CD4-positive, alpha-beta T cell treated with Interleukin-4 for 4 hours (primary cell): ENCODE measurements at places on chromosomes 11 and 22.
A peak's percentile ranks its signal among the peaks of the same experiment; 100 is the strongest.

- no peak for DNase-seq
Measured at GRCh38 chr11:133907216-133907615, 49.6 kb downstream of the IGSF9B start.

- DNase-seq: no peak
Measured at GRCh38 chr11:10498426-10499250, 42.3 kb downstream of the RNF141 start.

- DNase-seq: peak; percentile 19
Measured at GRCh38 chr11:125345421-125346178, 150.5 kb downstream of the FEZ1 start.

DNA sequence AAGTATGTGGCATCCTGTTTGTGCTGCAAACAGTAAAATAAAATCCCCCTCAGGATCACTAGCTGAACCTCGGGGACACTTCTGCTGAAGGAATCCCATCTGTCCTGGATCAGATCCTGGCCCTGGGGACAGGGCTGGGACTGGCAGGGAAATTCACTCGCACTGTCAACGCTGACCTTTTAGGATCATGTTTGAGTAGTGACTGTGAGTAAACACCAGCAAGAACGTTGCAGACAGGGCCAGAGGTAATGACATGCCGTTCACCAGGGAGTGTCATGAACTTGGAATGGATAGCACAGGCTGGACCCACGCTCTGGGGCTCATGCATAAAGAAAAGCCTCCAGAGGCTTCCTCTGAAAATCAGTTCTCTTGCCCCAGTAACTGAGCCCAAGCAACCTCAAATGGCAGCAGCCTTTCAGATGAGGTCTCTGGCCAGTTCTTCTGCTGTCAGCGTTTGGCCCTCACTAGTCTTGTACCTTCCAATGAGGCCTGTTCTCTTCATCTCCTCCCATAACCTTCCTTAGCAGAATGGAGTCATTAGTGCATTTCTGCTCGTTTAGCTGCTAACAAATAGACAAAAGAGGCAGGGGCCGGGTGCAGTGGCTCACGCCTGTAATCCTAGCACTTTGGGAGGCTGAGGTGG is 51.0 kb upstream of the BARX2 start:
- no peak for DNase-seq

DNA sequence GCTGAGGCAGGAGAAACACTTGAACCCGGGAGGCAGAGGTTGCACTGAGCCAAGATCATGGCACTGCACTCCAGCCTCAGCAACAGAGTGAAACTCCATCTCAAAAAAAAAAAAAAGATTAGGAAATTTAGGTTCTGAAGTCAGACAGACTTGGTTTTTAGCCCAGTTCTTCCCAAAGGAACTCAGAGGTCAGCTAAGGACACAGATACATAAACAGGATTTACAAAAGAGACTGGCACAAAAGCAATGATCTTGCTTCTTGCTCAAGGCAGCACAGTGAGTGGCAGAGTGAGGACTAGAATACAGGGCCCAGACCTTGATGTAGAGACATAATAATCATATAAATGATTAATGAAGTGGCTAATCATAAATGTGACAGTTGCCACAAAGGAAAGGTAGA is 25.4 kb upstream of the RRAS2 start:
- DNase-seq: no peak

- no peak for DNase-seq
Measured at GRCh38 chr11:2537010-2537705, 92.3 kb downstream of the KCNQ1 start.

DNA sequence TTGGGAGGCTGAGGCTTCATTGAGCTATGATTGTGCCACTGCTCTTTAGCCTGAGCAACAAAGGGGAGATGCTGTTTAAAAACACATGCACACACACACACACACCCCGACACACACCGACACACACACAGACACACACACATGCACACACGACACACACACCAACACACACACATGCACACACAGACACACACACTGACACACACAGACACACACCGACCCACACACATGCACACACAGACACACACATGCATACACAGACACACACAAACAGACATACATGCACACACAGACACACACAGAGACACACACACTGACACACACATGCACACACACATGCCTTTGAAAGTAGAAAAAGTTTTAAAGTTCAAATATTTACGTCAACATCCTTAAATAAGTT is 5.5 kb upstream of the LTO1 start:
- no peak for DNase-seq

- DNase-seq: no peak
Measured at GRCh38 chr11:14259186-14259784, 99.7 kb downstream of the RRAS2 start.

DNA sequence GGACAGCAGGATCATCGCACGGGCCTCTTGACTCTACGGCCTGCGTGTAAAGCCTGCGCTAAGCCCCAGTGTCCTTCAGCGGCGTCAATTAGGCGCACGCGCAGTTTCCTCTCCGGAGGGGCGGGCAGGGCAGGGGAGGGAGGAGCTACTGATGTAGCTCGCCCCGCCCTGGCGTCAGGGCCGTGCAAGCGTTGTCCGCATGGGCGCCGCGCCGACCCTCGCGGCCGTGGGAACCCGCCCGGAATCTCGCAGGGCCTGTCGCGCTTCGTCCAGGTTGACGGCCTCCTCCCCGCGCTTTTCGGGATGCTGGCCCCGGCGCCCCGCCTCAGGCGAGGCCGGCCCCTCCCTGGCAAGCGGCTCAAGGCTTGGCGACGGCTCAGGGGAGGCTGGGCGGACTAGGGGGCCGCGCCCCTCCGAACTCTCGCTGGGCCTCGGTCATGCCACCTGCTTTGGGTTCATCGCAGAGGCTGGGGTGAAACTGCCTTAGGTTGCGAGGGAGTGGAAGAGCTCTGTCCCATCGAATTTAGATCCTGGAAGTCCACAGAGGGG is 61.1 kb downstream of the ST3GAL4 start:
- peak; percentile 63 for DNase-seq

DNA sequence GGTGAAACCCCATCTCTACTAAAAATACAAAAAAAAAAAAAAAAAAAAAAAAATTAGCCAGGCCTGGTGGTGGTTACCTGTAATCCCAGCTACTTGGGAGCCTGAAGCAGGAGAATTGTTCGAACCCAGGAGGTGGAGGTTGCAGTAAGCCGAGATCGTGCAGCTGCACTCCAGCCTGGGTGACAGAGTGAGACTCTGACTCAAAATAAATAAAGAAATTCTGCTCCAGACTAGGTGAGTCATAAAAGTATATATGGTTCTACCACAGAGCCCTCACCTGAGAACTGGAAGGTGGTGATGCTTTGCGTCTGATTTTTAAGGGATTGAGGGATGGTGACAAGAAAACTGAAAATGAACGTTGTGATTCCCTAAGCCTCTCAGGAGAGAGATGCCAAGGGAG is 58.4 kb downstream of the NTM start:
- DNase-seq: no peak

DNA sequence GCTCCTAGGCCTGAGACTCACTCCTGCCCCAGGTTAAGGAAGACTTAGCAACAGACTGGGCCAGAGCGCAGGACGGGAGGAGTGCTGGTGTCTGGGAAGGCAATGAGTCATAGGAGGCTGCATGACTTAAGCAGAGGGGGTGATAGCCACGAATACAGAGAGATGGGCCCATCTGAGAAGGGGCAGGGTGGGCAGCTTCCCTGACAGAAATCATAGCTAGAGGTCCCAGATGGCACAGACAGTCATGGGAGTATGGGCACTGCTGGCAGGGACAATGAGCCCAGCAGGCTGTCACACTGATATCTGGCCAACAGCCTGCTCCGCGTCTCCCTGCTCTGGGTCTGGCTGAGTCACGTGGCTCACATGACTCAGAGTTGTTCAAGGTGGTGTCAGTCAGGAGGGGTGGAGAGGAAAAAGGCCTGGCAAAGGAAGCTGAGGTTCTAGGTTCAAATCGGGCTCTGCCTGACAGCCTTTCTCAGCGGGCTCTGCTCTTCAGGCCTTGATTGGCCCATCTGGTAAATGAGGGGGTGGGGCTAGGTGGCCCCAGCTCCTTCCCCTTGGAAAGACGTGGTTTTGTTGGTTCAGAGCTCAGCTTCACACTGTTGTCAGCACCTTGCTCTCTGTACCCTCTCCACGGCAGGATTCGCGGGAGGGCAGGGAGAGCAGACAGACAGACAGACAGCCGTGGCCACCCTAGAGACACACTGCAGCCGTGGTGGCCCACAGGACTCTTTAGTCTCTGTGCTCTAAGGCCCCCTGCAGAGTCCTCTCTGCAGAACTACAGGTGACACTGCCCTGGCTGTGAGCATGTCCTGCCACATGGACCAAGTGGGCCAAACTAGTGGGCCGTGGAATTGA is 47.8 kb downstream of the DBX1 start:
- no peak for DNase-seq

- DNase-seq: no peak
Measured at GRCh38 chr22:43013355-43014315, 1.3 kb downstream of the PACSIN2 start.

GRCh38 chr11:10426475-10426874 is 28.6 kb upstream of the AMPD3 start:
- DNase-seq: no peak

- no peak for DNase-seq
Measured at GRCh38 chr11:122963961-122964360, 17.7 kb downstream of the BSX start.

DNA sequence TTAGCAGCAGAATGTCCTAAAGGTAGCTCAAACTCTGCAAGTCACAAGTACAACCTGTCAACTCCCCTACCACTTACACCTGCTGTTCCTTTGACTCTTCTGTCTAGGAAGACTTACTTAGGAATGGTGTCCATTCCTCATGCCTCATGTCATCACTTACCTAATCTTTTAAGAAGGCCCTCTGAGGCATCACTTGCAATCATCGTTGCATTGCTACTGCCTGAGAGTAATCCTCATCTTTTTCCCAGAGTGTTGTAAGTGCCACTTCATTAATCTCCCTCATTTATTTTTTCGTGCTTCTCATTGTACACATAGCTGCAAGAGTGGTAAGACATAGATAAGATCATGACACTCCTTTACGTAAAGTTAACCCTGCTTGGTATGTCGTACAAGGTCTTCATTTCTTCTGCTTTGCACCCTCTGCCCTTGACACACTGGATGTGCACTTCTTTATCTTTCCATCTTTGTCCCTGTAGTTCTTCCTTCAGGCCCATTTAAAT is 54.6 kb downstream of the SFI1 start:
- no peak for DNase-seq

- no peak for DNase-seq
Measured at GRCh38 chr11:30310623-30311022, 12.3 kb upstream of the ARL14EP start.

GRCh38 chr11:108364159-108364558 is 103.2 kb downstream of the C11orf65 start:
- no peak for DNase-seq

DNA sequence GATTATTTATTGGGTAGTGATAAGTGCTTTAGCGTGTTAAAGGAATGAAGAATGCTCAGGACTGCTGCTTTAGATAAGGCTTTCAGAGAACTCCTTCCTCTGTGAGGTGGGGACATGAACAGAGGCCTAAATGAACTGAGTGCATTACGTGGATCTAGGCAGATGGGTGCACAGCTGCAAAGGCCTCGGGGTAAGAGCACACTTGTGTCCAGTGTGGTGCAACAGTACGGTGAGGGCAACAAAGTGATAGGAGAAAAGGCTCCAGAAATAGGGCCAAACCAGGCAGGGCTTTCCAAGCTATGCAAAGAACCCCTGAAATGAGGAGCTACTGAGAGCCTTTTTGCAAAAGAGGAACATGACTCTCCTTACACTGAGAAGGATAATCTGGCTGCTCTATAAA is 45.3 kb upstream of the ARHGAP32 start:
- no peak for DNase-seq

DNA sequence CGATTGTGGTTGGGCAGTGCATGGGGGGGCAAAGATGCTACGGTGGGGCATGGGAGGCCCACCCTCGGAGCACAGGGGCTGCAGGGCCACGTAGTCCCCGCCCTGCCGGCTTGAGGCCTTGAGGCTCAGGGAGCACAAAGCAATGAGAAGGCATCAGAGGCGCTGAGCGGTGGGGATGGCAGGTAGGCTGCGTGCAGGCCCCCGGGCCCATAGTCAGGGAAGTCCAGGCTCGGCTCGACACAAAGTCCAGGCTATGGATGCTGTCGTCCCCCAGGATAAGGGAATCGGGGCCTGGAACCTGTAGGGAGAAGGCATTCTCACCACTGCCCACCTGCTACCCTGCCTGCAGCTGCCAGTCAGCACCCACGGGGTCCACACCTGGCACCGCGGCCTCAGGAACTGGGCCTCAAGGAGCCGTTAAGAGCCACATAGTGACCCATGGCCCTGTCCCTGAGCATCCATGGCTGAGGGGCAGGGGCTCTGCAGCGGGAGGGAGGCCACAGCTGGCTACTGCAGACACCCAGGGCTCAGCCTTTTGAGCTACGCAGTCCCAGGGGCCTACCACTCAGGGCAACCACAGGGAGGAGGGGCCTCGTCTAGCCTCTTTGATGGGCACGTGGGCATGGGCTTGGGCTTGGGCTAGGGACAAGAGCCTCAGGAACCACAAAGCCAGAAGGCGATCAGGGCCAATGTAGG is 179.7 kb downstream of the IGLL1 start:
- DNase-seq: no peak

GRCh38 chr11:108009497-108010370 is 1.0 kb downstream of the CUL5 start:
- DNase-seq: no peak

DNA sequence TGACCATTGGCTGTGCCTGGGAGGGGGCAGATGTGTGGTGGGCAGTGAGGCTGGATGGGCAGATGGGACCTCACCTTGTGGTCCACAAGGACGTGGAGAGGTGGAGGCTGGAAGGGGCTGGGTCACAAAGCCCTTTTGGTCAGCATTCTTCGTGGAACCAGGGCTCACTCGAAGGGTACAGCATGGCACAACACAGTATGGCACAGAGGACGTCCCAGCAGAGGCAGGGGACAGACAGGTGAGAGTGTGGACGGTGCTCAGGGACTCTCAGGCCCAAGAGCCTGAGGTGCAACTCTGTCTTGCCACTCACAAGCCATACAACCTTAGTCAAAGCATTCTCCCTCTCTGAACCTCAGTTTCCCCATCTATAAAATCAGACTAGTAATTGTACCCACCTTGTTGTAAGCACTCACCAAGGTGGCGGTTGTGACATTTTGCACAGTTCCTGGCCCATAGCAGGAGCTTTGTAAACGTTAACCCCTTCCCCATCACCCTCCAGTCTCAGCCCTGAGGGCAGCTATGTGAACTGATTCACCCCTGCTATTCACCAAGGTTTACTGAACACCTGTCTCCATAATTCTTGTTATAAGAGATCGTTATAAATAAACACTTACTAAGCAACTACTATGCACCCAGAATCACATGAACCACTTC is 11.6 kb upstream of the TSKU start:
- no peak for DNase-seq

- no peak for DNase-seq
Measured at GRCh38 chr11:27812341-27812740, 112.1 kb upstream of the BDNF start.
